ENCODE measurements at places on chromosomes 3 and 15.

DNA sequence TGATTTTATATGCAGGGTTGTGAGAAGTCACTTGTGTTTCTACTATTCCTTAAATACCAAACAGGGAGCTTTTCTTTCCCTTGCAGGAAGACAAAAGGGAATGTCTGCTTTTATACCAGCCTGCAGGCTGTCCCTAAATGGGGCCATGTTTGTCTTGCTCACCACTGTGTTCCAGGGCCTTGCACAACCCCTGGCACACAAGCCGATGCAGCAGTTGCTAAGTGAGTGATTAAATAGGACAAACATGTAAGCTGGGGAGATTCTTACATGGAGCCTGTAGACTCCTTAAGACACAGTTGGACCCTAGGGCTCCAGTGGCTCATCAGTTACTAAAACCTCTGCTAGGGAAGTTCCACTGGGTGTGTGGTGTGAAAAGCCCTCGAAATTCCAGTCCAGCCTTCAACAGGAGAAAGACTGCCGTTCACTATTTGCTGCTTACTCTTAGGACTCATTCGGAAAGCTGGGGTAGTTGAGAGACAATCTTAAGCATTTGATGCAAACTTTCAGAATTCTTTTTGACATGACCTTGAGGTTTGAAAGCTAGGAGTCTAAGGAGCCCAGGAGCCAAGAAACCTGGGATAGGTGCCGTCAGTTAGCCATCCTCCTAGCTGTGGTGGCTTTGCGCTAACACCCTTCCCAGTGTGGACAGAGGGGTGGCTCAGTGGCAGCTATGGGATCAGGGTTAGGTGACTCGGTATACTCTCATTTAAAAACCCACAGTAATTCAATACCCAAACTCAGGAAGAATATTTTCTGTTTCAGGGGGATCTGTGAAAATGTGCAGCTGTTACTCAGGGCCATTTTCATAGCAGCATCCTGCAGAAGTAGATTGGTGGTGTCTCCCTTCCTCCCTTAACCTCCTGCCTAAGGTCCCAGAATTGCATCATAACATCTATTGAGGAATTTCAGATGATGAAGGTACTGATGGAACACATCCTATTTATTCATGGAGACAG is 39.1 kb downstream of the SYNM start:
- no peak for DNase-seq

GRCh38 chr3:27079427-27080257 is 289.5 kb downstream of the NEK10 start:
- DNase-seq = peak; percentile 29

DNA sequence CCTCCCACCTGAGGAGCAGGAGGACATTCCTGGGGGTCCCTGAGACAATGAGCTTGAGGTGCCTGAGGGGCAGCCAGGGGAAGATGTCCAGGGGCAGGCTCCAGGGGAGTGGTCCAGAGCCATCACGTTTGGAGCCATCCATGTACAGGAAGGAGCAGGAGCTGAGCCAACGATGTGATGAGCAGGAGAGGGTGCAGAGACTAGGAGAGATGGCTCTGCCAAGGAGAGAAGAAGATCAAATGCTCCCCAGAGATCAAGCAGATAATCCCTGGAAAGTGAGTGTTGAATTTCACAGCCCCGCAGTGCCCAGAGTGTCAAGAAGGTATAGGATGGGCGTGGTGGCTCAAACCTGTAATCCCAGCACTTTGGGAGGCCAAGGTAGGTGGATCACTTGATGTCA is 97.8 kb upstream of the HERC1 start:
- DNase-seq = no peak

- no peak for DNase-seq
Measured at GRCh38 chr15:89329329-89330084, 5.1 kb downstream of the POLG start.

DNA sequence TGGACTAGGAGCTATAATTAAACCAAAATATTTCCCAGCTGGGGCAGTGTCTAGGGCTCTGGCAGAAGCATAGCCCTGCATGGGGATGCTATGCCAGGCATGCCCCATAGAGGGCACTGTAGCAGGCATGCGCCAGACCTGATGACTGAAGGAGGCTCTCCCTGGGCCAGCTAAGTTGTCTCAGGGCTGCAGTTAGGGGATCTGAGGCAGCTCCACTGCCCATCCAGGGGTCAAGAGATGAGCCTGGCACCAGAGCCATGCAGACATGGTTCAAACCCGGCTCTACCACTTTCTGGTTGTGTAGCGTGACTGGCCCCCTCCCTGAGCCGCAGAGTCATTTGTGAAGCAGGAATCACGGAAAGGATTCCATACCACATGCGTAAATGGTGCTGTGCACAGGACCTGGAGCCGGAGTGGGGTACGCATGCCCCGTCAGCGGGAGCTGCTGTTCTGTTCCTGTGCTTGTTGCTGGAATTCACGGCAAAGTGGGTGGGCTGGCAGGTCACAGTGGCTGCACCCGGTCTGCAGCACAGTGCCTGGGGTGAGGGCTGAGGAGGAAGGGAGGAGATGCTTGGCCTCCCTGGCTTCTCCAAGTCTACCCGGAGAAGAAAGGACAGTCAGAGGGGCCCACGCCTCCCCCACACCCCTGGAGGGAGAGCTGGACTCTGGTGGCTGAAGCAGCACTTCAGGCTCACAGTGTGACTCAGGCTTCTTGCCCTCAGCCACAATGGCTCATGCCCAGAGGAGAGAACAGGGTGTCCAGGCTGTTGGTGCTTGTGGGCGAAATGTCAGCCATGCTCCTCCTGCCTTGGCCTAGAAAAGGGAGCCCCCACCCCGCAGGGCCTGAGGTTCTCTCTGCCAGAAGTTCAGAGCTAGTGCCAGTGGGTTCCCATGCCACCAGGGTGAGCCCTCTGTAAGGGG is 43.1 kb downstream of the DNASE1L3 start:
- DNase-seq = peak; percentile 61

DNA sequence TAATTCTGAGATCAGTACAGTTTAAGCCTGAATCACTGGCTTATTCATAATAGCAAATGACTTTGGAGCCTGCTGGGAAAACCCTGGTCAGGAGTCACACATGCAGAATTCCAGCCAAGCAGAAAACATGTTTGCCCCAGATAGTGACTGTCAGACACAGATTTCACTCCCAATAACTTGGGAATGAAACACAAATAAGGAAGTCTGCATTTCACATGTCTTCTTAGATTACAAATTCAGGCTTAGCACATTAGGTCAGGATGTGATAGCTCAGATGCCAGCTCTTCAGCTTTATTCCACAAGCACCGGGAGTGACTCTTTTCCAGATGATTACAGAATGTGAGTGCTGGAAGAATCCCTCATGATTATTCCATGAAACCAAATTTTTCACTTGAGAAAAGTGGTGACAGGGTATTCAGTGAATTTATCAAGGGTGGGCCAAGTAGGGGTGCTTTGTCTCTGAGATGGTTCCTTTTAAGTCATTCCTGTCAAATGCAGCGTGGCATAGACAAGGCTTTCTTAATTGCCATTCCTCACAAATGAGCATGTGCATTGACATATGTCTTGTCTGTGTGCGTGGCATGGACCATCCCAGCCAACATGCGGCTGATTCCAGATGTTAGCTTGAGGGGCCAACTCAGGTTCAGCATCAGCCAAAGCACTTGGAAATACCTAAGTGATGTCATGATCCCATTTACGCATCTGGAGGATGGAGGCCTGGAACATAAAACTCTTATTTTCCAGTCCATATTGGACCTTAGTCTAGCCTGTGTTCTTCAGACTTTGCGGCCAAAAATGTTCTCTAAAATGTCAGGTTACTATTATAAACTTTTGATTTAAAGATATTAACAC is 191.0 kb downstream of the EPHB1 start:
- peak; percentile 31 for DNase-seq

- no peak for DNase-seq
Measured at GRCh38 chr3:27658741-27659140, 63.4 kb downstream of the EOMES start.

DNA sequence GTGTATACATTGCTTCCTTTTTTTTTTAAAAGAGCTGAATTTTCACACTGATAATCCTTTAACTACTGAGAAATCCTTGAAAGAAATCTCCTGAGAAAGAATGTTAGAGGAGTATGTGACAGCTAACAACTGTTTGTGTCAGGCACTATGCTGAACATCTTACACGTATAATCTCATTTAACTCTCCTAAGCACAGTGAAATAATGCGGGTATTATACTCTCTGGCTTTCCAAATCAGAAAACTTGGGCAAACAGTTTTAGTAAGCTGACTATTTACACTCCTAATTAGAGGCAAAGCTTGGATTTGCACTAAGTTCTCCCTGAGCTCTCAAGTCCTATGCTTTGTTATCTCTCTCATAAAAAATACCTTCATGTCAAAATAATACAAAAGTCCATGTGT is 69.3 kb downstream of the SMARCC1 start:
- DNase-seq = no peak

GRCh38 chr3:49601358-49602048 is 47.2 kb downstream of the BSN start:
- DNase-seq = no peak

DNA sequence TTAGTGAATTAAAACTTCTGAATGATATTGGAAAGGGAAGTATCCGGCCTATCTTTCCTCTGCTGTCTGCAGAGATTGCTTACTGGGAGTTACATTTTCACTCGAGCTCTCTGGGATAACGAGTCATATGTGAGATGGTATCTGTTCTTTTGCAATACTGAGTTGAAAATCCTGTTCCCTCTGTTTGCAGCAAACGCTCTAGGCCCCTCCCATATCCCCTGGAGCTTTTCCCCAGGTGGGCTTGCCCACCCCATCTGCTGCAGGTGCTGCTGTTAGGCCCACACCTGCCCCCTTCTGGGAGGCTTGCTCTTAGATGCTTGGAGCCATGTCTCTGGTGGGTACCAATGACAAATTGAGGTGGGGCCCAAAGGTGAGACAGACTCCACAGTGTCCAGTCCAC is 42.7 kb upstream of the MTMR10 start:
- DNase-seq = peak; percentile 37

DNA sequence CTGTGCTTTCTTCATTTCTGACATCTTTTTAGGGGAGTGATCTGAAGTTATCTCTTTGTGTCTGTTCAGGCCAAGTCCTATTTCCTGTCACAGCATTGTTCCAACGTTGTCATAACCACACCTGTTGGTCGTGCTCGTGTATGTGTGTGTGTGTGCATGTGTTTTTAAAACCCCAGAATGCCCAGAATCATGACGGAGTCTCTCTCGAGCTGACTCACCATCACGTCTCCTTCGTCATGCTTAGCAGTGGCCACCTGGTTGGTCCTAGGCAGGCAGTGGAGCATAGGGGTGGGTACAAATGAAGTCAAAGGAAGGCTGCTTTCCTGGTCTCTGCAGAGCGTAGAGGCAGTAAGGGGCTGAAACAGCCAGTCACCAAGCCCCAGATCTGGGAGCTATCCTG is 126.8 kb upstream of the ABHD17C start:
- DNase-seq = no peak

DNA sequence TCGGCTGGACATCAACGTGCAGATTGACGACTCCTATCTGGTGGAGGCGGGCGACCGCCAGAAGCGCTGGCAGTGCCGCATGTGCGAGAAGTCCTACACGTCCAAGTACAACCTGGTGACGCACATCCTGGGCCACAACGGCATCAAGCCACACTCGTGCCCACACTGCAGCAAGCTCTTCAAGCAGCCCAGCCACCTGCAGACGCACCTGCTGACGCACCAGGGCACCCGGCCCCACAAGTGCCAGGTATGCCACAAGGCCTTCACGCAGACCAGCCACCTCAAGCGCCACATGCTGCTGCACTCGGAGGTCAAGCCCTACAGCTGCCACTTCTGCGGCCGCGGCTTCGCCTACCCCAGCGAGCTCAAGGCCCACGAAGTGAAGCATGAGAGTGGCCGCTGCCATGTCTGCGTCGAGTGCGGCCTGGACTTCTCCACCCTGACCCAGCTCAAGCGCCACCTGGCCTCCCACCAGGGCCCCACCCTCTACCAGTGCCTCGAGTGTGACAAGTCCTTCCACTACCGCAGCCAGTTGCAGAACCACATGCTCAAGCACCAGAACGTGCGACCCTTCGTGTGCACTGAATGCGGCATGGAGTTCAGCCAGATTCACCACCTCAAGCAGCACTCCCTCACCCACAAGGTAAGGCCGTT is 34.2 kb downstream of the IDH2 start:
- no peak for DNase-seq

DNA sequence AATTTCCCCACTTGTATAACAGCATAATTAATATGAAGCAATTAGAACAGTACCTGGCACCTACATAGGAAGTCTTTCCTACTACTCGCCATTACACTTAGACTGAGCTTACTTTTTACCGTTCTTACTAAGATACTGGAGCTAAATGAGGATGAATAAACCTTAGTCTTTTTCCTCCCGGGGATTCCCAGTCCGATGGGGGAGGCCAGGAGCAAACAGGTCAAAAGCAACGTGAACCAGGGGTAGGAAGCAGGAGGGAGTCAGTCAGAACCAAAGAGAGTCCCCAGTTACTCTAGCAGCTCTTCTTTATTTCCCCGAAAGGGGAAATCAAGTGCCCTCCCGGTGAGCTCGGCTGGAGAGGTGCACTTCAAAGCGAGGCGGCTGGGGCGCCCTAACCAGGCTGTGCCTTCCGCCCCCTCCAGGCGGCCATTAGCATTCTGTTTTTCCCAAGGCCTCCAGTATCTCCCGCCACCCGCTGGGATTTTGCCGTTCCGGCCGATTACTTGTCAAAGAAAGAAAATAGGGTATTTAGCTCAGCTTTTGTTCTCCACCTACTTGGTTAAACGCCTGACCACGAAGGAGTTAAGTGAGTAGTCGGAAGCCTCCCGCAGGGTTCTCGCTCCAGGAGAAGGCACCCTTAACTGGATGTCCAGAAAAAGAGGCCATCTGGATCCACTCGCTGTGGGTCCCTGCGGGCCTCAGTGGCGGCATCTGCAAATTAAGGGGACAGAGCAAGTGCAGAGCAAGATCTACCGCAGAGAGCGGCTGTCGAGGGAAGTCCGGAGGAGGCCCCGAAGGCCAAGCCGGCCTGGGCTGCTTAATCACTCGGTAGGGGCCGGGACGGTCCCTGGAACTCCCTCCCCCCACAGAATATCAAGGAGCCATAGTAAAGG is 6.3 kb upstream of the EOMES start:
- DNase-seq = no peak

- DNase-seq = no peak
Measured at GRCh38 chr15:99087405-99087943, 17.4 kb upstream of the SYNM start.

DNA sequence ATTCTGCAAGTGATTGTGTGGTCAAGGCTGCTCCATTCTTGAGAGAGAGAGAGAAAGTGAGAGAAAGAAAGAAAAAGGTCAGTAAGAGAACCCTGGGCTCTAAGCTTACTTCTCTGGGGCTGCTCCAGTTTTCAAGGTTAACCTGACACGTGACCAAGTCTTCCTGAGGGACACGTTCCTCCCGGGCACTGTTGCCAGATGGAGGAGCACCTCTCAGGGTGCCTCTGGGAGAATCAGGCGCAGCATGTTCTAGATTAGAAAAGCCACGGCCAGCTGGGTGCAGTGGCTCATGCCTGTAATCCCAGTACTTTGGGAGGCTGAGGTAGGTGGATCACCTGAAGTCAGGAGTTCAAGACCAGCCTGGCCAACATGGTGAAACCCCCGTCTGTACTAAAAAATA is 60.8 kb downstream of the ITGA11 start:
- DNase-seq = no peak

Data from fibroblast of skin of abdomen (primary cell).